ENCODE measurements at places on chromosomes 2 and 18.

GRCh38 chr2:151880586-151880985 is 52.4 kb upstream of the ARL5A start:
- no peak for DNase-seq

GRCh38 chr2:36577884-36578283 is 20.1 kb downstream of the FEZ2 start:
- DNase-seq: no peak

DNA sequence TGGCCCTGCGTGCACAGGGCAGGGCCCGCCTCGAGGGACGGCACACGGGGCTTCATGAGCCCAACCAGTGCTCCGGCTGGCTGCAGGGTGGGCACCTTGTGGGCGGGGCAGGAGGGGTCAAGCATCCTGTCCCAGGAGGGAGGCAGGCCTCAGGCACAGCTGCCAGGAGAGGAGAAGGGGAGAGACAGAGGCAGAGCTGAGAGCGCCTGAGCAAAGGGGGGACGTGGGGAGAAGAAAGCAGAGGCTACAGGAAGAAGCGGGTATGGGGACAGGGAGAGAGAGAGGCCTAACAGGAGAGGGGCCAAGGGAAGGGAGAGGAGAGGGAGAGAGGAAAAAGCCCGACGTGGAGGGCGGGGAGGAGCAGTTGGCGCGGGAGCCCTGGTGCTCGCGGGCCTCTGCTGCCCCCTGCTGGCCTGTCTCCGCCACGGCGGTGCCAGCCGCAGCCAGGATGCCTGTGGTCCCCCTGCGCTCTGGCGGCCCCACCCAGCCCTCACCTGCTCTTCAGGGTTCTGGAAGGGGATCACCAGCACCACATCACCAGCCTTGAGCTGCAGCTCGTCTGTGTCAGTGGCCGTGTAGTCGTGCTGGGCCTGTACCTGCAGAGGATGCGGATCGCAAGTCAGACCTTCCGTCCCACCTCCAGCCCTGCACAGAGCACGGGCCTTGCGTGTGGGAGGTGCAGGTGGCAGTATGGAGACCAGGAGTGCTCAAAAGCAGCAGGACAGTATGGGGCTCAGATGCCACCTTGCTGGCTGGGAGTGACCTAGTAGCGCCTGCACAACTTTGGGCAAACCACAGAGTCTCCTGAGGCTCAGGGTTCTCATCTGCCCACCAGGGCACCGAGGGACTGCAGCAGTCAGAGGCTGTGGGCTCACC is 56.8 kb downstream of the BIN1 start:
- DNase-seq: peak; percentile 85

DNA sequence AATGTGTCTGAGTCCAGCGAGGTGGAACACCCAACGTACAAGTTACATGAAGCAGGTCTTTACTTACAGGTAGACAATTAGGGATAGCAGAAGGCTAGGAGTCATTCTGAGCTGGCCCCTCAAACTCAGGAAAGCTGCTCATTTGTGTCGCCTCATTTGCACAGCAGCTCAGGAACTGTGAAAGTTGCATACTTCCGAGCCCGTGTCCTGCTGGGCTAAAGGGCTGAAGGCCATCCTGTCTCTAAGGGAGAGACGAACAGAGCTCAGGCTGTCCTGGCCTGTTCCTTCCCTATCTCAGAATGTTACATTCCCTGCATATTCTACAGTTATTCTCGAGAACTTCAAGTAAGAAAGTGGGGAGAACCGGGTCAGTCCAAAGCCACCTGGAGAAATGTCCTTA is 99.0 kb downstream of the FAM124B start:
- no peak for DNase-seq

- peak; percentile 87 for DNase-seq
Measured at GRCh38 chr2:20561637-20562454, 89.1 kb downstream of the HS1BP3 start.

DNA sequence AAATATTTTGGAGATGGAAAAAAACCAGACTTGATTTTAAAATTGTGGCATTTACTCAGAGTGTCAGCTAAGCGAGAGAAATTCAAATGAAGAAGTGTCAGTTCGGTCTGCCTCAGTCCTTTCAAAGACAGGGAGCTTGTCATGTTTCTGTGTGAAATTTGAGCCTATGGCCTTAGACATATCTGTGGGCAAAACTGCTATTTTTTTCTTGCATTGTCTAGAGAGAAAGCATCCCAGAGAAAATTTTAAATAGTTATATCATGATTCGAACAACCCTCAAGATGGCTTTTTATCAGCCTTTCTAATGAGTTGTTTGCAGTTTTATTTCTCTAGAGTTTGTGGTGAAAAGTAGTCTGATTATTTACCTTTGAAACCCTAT is 50.2 kb upstream of the KCNE4 start:
- DNase-seq: no peak

DNA sequence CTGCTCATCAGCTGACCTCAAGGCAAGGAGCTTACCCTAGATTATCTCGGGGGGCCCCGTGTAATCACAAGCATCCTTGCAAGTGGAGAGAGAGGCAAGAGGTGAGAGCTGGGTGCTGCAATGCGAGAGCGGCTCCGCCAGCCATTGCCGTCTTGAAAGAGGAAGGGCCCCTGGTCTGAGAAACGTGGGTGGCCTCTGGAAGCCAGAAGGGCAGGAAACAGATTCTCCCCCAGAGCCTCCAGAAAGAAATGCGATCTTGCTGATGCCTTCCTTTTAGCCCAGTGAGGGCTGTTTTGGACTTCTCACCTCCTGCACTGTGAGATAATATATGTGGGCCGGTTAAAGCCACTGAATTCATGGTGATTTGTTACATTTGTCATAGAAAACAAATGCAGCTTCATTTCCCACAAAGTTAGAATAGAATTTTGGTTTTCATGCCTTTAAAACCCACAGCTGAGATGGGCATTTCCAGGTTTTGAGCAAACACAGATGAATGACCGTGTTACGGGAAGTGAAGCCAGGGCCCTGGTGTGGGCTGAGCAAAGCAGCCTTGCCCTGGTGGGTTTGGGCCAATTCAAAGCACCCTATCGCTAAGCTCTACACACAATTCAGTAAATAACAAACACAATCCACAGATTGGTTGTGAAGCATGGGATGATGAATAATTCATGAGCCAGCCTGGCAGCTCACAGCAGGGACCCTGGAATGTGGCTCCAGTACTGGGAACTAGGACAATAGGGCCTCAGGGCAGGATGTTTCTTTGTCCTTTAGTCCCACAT is 319.9 kb upstream of the HS6ST1 start:
- peak; percentile 68 for DNase-seq

All from AG08395 (cell line).